ENCODE measurements at places on chromosomes 16 and 17.

DNA sequence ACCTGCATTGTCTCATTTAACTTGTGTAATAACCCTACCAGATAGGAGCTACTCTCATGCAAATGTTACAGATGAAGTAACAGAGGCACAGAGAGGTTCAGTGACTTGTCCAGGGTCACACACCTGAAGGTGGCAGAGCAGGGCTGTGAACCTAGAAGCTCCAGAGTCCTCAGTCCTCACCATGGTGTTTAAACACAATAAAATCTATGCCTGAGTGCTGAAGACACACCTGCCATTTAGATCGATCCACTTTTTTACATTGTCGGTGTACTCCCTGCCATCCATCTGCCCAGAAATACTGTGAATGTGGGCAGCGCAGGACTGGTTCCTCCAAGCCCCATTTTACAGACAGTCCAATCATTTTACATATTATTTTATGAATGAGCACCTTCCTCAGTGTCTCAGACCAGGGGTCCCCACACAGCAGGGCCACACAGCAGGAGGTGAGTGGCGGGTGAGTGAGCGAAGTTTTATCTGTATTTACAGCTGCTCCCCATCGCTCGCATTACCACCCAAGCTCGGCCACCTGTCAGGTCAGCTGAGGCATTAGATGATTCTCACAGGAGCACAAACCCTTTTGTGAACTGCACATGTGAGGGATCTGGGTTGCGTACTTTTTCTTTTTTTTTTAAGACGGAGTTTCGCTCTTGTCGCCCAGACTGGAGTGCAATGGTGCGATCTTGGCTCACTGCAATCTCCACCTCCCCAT lies 5.6 kb downstream of the IL4R start:
- no peak for DNase-seq

- no peak for DNase-seq
These were observed 40.1 kb downstream of the PEMT start for GRCh38 chr17:17551361-17551760.

DNA sequence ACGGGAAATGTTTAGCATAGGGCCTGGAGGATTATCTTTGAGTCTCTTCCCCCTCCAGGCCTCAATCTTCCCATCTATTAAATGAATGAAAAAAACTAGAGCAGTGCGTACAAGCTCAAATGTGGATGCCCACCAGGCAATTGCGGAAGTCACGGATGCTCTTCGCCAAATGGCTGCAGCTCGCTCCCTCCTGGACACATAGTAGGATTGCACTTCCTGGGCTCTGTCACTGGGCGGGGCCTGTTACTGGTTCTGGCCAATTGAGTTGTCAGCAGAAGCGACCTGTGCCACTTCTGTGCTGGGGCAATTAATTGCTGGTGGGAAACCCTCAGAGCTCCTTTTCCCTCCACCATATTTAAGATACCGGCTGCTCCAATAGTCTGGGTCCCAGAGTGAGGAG lies 168.2 kb upstream of the IRX6 start:
- no peak for DNase-seq

GRCh38 chr16:30470170-30470512 lies 2.4 kb upstream of the ITGAL start:
- no peak for DNase-seq

GRCh38 chr17:73875346-73875745 lies 231.1 kb upstream of the SDK2 start:
- DNase-seq: no peak
